Head of caudate nucleus (tissue), 42 donors: ENCODE measurements at places on chromosomes 16 and 17.

- no peak for DNase-seq
Measured at GRCh38 chr16:26605626-26606271, 461.0 kb upstream of the C16orf82 start.

DNA sequence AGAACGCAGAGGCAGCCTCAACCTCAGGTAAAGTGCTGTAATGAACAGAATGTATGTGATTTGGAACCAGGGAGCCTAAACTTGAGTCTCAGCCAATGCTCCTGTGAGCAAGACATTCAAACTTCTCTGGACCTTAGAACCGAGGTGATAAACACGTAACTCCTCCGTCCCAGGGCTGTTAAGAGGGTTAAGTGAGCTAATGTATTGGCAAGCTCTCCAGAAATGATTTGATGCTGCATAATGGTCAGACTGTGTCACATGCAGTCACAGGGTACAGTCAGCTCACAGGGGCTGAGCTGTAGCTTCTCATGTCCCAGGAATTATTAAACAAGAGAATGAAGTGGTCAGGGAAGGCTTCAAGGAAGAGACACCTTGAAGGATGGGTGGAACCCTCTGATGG is 10.0 kb upstream of the SLC4A1 start:
- DNase-seq: no peak

GRCh38 chr16:20937736-20938135 is 37.2 kb downstream of the LYRM1 start:
- no peak for DNase-seq

GRCh38 chr16:88941913-88942909 is 34.8 kb downstream of the CBFA2T3 start:
- peak; percentile 72 for DNase-seq

DNA sequence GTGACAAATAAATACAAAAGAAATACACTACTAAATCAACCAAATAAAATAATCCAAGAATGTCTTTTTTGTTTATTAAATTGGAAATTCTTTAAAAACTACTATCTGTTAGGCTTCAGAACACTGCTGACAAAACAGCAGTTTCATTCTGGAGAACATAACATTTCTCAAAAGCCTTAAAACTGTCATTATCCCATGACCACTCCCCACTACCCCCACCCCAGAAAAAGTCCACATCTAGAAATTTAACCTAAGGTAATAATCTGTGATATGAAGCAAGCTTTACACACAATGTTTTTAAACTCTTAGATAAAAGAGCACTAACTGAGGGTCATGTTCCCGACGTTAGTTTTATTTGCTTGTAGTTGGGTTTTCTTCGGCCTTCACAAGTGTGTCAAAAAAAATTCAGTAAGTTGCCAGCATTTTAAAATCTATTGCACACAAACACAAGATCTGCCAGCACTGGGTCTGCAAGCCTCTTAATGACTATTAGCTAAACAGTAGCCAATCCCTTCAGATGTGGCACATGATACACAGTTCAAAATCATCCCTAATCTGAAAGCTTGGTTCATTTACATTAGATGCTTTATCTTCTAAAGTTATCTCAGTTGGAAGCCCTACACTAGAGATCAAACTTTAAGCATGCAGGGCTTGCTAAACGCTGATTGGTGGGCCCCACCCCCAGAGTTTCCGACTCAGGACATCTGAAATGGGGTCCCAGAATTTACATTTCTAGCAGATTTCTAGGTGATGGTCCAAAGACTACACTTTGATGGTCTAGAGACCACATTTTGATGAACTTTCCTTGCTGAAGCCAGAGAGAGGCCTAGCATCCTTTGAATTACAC is 75.2 kb downstream of the KANSL1 start:
- no peak for DNase-seq

DNA sequence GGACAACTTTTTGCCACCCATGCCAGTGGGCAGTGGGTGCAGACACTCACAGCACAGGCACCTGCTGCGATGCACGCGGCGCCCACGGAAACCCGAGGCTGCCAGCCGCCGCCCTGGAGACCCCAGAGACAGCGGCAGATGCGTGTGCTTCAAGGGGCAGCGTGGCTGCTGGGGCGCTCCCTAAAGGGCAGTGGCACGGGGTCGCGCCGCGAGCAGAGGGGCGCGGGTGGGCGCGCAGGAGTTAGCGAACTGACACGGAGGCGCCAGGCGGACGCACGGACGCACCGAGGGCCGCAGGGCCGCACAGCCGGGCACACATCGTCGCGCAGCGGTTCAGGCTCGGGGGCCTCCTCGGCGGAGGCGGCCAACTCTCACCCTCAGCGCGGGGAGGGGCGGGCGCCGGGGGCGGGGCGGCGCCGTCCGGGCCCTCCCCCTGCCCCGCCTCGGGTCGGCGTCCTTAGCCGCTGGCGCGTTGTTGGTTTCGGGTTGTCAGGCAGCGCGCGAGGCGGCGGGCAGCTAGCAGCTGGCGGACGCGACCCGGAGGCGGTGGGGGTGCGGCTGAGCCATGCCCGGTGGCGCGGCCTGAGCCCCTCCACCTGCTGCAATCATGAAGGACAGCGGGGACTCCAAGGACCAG is at the start of gene KIF19:
TSS of gene KIF19 (plus strand) at position 484 of the 637 bp plus-strand sequence. CDS start at position 608, 124 bp downstream.
- peak; percentile 72 for DNase-seq

- peak; percentile 94 for DNase-seq
Measured at GRCh38 chr16:67910158-67910557, 17.1 kb downstream of the PSKH1 start.

DNA sequence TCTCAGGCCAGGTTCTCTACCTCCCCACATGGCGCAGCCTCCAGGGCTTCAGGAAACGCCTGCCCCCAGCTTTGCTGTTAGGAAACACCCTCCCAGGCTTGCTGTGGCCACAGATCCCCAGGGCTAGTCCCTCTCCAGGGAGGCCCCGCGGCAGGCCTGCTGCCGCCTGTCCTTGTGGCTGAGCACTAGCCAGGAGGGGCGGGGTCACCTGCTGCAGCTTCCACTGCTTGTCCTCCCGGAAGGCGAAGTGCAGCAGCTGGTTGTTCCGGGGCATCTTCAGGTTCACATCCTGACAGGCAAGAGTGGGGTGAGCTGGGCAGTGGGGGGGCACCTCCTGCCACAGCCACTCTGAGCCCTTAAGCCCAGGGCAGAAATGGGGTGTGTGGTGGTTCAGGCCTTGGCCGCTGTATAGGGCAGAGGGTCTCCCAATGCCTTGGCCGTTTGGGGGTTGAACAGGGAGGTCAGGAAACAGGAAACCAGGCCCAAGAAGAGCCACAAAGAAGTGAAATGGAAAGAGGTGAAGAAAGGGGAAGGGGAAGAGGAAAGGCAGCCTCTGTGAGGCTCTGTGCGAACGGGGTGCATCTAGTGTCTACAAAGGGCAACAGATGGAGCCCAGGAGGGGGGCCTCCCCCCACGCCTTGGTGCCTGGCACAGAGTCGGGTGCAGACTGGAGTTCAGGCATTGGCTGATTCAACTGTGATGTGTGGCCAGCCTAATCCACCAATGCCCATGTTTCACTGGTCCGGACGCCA is 2.0 kb downstream of the ROGDI start:
- peak; percentile 91 for DNase-seq

GRCh38 chr16:822174-822908 is 21.8 kb upstream of the GNG13 start:
- DNase-seq: no peak

- no peak for DNase-seq
Measured at GRCh38 chr17:42459801-42460281, 1.2 kb downstream of the ATP6V0A1 start.

DNA sequence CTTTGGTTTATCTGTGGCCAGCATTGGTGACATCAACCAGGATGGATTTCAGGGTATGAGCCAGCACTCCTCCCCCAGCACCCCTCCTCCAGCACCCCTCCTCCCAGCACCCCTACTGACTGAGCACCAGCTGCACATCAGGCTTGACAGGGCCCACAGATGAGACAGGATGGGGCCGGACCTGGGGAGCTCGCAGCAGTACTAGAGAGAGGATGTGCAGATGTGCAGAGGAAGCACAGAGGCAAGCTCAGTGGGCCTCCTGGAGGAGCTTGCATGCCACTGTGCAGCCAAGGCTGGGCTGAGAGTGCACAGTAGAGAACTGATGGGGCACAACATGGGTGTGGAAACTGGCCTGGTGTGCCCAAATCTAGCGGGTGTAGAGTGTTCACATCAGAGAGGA is 16.2 kb downstream of the ITGA3 start:
- no peak for DNase-seq

GRCh38 chr17:69143151-69143550 is 1.5 kb upstream of the ABCA6 start:
- DNase-seq: no peak

DNA sequence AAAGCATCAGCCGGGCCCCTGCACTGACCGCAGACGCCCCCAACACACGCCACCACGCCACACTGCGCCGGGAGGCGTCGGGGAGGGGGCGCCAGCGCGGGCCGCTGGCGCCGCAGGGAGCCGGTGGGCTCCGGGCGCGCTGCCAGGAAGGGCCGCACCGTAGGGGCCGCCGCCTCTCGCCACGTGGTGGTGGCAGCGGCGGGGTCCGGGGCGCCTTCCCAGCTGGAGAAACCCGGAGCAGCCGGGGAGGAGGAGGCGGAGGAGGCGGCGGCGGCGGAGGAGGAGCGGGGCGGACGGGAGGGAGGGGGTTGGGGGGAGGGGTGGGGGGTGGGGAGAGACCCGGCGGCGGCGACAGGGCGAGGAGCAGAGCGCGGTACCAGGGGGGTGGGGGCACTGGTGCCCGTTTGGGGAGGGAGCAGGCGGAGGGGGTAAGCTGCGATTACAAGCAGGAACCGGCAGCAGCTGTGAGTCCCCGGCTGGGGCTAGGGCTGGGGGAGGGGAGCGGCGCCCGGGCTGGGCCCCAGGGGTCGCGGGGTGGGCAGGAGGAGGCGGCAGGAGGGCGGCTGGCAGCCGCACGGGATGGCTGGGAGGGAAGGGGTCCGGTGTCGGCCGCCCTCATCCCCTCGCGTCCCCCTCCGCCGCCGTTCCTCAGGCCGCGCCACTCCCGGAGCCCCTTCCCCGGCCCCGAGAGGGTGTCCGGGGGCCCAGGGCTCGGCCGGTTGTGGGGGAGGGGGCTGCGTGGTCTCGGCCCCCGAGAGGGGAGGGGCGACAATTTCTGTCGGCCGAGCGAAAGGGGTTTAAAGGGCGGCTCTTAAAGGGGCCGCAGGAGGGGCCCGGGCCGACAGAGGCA is at the start of gene TBKBP1:
TSS of gene TBKBP1 (plus strand) at position 431 of the 850 bp plus-strand sequence. CDS start 1,952 bp downstream, outside the sequence.
- no peak for DNase-seq

DNA sequence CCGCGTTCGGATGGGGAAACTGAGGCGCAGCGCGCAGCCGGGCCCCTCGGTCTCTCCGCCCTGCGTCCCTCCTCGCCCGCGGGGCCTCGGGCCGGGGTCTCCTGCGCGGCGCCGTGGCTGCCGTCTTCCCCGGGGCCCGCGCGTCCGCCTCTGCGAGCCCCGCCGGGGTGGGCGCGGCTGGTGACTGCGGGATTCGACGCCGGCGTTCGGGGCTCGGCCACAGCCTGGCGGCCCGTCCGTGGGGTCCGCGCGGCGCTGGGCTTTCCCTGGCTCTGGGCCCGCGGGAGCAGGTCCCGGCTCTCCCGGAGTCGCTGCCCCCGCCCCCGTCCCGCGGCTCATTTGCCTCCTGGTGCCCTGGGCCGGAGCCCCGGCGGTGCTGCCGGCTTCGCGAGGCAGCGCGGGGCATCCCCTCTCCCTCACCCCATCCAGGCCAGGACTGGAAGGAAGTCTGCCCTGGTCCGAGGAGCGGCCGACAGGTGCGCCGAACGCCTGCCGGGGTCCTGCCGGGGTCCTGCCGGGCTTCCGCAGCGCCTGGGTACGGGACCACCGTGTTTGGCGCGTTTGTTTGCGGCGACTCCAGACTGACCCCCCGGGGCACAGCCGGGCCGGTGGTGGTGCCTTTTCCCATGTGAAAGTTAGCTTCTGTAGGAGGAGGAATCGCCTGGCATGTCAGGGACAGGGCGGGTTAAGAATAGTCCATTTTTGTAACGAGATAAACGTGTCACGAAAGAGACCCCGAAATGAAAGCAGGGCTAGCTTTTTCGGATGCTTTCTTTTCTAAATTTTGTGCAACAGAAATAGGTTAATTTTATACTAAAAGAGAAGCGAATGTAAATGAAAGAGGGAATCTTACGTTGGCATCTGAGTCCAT is 671 bp downstream of the CHMP6 start:
- peak; percentile 14 for DNase-seq

- DNase-seq: no peak
Measured at GRCh38 chr16:11833951-11834695, 17.2 kb downstream of the RSL1D1 start.

DNA sequence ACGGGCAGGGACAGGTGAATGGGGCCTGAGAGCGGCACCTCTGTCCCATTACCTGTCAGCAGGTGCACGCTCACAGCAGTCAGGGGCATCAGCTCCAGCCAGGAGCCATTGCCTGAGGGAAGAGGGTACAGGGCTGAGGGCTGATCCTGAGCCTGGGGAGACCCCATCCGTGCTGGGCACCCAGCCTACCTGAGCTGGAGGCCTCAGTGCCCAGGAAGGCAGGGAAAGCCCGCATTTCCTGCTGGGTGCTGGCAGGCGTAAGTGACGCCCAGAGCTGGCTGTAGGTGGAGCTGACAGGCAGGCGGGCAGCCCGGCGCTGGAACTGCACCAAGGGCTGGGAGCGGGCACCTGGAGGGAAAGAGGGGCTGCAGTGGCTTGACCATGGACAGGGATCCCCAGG is 7.4 kb downstream of the FAM171A2 start:
- DNase-seq: no peak
